ENCODE measurements at places on chromosomes 4 and X.

- no peak for DNase-seq
These were observed 1814.9 kb downstream of the STIM2 start for GRCh38 chr4:28675582-28675981.

GRCh38 chrX:3651277-3651676, 62.2 kb downstream of the PRKX start:
- DNase-seq: no peak

DNA sequence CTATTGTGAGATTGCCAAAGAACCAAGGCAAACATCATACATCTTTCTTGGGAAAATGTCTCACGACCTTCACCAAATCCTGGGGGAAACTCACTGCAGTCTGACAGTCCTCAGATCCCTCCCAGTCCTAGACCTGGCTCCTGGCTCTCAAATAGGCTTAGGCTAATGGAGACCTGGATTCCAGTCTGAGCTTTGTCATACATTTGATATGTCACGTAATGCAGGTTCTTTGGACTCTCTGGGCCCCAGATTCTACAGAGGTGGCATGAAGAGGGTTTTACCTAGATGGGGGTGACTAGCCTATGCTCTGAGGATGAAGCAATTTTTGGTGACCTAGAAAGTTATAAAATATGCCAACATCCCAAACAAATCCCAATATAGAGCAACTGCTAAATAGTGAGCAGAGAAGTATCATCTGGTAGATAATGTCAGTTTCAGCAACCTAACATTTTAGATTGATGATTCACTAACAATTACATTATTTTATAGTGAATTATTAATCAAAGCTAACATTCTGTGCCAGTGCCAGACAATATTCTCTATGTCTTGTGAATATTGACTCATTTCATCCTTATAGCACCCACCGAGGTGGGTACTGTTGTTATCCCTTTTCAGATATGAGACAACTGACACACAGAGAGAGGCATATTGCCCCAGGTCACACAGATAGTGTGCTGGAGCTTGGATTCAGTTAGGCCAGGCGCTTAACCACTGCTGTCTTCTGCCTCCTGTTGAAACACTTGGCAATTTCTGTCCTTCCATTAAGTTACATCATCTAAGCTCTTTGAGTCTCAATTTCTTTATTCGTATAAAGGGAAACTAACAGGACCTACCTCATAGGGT, 195.4 kb upstream of the MAMLD1 start:
- no peak for DNase-seq

- no peak for DNase-seq
These were observed 83.5 kb downstream of the SYNPO2 start for GRCh38 chr4:118972167-118972566.

DNA sequence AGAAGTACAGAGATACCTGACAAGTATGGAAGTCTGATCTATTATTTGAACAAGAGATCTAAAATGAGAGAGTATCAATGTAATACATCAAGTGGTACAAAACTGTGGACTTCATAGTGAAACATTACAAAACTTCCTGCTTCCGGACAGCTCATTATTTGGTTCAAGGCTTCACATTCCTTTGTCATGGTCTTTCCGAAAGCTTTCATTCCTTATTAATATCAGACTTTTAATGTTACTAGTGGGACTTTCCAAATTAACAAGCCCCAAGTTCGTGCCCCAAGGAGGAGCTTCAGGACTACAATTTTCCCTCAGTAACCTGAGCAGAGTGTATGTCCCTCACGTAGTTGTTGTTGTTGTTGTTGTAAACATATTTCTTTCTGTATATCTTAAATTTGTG, 1.2 kb downstream of the CHIC2 start:
- no peak for DNase-seq

DNA sequence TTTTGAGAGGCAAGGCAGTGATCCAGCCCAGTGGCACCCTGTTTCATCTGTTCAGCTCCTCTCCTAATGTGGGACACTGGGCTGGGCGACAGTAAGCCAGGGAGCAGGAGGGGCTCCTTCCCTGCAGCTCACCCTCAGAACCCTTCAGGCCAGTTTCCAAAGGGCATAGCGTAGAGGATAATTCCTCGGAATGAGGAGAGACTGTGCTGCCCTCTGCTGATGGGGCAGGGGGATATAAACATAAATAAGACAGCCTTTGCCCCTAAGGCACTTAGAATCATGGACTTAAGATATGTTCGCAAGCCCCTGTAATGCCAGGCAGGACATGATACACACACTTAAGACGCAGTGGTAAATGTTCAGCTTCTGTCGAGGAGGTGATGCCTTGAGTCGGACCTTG, 27.9 kb upstream of the ZNF185 start:
- no peak for DNase-seq

Data from Right ventricle myocardium superior (tissue), 1 donor.